ENCODE measurements at places on chromosomes 1 and 21.

DNA sequence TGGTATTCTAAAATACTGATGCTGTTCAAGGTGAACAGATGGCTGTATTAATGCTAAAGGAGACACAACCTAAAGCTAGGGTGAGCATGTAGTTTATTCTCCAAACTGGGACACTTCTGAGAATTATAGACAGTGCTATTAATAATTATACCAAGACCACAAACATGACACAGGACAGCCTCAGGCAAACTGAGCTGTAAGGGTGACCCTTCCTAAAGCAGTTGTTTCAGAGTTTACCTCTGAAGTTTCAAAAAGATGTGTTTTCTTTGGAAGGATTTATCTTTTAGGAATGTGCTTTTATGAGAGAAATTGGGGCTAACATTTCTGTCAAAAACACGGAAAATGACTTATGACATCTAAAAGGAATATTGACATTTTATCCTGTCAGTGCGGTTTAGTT, 68.8 kb downstream of the RPS6KC1 start:
- DNase-seq: no peak

GRCh38 chr21:21730512-21730911, 732.3 kb downstream of the NCAM2 start:
- no peak for DNase-seq

GRCh38 chr1:203075236-203076030, 10.4 kb downstream of the MYOG start:
- no peak for DNase-seq

DNA sequence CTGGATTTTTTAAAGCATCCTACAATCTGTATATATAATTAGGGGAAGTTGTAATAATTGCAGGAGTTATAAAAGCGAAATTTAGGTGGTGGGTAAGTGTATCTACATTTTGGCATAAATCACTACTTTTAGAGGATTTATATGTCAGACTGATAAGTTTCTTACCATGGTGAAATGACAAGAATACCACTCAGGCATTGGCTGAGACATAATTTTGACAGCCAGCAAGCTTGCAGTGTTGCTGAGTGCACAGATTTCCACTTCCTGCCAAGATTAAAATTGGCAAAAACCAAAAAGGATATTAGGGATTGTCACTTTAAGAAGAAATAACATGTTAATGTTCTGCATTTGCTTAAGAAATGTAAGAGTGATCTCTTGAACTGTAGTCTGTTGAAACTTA, 28.2 kb downstream of the NFIA start:
- DNase-seq: no peak

DNA sequence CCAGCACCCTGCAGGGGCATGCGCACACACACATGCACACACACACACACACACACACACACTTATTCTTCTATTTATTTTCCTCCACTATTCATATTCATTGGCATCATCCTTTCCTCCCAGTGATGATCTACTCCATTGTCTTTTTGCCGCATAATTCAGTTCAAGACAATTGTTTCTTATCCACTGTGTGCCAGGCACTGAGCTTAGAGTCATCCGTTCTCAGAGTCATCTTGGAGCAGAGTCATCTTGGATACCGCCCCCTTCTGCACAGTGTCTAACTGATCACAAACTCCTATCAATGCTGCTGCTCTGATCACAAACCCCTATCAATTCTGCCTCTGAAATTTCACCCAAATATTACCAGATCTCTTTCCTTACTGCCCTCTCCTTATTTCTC, 102.8 kb upstream of the PROX1 start:
- DNase-seq: no peak

- no peak for DNase-seq
These were observed 85.6 kb downstream of the EPS15 start for GRCh38 chr1:51433269-51433971.

DNA sequence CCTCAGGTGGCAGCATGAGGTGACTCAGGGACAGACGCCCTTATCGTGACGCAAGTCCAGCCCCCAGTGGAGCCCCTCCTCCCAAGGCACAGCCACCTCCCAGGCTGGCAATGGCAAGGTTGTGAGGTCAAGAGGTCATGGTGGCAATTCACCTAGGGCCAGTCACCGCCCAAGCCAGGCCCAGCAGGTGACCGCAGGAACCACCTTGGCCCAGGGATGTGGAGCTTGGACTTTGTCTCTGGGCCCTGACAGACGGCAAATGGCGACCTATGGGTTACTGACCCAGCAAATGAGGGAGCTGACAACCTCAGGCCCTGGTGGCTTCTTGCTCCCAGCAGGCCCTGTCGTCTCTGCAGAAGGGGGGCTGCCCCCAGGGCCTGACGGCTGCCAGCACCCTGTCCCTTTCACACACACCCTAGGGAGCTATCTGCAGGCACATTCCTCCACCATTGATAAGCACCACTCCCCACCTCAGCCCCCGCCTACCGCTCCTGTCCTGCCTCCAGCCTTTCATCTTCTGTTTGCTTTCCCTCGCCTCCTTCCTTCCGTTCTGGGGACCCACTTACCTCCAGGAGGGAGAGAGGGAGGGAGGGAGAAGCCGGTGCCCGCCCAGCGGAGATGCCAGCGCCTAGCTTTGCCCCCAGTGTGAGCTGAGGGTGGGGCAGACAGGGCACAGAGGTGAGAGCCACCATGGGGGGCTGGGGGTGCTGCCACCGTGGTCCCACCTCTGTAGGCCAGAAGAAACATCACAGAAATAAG, 12.1 kb downstream of the EPHA2 start:
- no peak for DNase-seq

All from AG08396 (cell line).